ENCODE measurements at places on chromosomes 2 and 18.
A peak's percentile ranks its signal among the peaks of the same experiment; 100 is the strongest.

- no peak for DNase-seq
These were observed 797.0 kb downstream of the METTL4 start for GRCh38 chr18:1774261-1774660.

- DNase-seq = no peak
These were observed 18.5 kb upstream of the SEMA4C start for GRCh38 chr2:96888072-96889011.

DNA sequence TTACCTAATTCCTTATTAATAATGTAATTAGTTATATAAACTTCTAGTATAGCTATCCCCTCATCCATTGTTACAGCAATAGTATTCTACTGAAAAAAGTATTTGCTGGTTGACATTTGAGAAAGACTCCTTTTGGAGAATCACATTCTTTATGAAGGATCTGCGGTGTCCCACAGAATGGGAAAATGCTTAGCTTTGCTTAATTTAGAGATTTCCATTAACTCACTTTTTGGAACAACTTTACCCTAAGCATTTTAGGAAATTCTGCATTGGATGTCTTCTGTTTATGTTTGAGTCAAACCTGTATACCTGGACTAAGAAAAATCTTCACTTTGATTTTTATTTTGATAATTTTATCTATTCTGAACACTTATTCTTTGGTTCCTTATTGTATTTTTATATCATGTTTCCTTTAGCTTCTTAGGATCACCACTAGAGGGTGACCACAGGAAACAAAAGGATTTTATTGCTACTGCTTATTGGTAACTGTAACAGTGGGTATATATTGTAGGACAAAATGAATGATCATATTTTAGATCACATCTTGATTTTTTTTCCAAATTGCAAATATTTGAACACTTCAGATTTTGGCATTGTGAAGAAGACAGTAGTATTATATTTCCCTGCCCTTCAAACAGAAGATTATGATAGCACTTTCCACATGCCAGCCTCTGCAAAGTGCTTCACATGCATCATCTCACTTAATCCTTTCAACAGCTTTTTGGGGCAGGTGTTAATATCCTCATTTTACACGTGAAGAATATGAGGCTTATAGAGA is 79.6 kb downstream of the MIB1 start:
- no peak for DNase-seq

DNA sequence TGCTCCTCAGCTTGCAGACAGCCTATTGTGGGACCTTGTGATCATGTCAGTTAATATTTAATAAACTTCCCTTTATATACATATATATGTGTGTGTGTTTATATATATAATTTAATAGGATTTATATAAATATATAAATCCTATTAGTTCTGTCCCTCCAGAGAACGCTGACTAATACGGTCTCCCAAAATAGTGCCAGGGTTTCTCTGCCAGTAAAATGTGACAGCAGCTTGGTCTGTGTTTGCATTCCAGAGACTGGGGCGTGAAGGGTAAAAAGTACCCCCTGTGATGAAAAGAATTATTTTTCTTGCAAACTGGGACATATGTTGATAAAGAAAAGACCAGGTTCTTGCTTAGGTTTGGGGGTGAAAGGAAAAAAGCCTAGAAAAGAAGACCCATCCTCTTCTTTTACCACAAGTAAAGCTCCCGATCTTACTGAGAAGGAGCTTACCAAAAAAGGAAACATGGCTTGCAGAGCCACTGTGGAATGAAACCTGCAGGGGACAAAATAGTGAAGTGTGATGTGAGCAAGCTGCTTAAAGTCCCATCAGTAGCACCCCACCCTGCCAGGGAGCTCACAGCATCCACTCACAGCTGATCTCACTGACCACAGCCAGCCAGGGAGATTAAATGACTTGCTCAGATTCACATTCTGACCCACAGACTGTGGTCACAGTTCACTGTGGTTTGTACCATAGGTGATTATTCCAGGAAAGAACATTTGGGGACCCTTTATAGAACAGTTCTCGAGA is 110.9 kb upstream of the RMP24 start:
- no peak for DNase-seq

DNA sequence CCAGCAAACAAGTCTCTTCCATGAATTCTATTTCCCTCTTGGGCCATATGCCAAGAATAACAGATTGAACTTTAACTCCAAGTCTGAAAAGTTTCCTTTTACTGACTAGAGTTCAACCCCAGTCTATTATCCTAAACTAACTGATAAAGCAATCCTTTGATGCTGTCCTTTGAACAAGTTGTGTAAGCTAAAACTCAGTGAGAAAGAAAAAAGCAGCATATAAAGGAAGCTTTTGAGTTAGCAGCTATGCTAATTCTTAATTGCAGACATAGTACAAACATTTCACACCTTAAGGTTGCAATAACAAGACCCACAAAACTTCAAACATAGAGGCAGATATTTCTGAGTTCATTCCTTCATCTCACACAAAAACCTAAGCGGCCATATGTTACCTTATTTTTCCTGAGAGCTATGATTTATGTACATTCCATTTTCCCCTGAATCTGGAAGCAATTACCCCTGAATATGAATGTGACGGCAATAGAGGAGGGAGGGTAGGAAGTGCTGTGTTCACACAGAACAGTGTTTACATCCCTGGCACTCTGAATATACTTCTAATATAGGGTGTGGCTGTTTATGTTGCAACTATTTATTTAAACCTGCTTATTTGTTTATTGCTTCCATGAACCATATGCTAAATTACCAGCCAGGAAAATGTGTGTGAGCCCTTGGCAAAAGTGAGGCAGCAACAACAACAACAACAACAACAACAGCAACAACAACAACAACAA is 180.6 kb downstream of the IRS1 start:
- no peak for DNase-seq

- DNase-seq = no peak
These were observed 159.7 kb downstream of the SMAD7 start for GRCh38 chr18:48790869-48791635.

GRCh38 chr2:64137996-64138395 is 6.2 kb downstream of the PELI1 start:
- DNase-seq = no peak

DNA sequence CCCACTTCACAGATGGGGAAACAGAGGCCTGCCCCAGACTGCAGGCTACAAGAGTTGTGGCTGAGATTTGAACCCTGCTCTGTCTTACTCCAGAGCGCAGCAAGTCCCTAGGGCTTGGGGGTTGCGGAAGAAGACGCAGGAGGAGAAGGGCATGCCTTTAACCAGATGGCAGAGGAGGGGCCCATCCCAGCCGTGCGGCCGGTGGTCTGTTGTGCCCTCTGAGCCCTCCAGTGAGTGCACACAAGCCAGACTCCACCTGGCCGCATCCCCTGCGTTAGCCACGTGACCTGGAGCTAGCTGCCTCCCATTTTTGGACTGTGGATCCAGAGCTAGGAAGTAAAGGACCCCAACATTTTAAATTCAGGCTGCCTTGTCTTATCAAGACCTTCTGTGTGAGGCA is 2.8 kb downstream of the KCNIP3 start:
- no peak for DNase-seq

DNA sequence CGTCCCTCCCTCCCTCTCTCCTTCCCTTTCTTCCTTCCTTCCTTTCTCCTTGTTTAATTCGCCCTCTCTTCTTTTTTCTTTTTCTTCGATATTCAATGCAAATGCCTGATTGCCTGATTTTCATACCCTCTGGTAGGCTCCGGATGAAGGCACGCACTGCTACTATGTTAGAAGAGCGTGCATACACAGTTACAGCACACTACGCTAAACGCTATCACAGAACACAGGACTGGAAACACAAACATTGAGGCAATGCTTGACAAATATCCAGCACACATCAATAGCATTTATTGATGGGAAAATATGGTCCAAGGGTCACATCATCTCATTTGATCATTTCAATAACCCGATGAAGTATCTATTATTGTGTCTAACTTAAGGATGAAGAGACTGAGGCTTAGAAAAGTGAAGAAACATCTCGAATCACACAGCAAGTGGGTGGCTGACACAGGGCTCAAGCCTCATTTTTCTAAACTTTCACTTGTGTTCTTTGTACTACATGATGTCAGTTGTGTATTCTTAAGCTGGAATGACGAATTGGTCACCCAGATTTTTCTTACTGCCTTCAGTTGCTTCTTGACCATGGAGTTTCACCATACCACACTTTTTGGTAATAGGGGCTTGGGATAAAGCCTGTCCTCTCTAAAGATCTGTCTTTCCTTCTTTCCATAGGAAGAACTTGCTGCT is 101.8 kb downstream of the TRIB2 start:
- DNase-seq = no peak

DNA sequence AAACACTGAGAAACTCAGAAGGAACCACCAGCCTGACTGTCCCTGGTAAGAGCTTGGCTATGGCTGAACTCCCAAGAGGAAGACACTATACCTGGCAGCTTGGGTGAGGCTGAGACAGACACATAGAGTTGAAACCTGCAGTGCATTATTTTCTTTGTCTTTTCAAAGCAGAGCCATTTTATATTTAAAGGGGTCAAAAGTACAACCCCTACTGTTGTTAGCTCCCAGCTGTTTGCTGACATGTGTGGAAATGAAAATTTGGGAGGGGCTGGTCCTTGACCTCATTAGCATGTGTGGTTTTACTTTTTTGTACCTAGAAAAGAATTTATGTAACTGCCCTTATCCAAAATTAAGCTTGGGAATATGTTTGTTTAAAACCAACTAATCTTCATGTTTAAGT is 309.0 kb downstream of the RPRM start:
- DNase-seq = no peak

GRCh38 chr18:38750751-38751150 is 1185.2 kb upstream of the CELF4 start:
- DNase-seq = no peak

GRCh38 chr18:56470406-56471351 is 167.7 kb downstream of the TXNL1 start:
- no peak for DNase-seq

DNA sequence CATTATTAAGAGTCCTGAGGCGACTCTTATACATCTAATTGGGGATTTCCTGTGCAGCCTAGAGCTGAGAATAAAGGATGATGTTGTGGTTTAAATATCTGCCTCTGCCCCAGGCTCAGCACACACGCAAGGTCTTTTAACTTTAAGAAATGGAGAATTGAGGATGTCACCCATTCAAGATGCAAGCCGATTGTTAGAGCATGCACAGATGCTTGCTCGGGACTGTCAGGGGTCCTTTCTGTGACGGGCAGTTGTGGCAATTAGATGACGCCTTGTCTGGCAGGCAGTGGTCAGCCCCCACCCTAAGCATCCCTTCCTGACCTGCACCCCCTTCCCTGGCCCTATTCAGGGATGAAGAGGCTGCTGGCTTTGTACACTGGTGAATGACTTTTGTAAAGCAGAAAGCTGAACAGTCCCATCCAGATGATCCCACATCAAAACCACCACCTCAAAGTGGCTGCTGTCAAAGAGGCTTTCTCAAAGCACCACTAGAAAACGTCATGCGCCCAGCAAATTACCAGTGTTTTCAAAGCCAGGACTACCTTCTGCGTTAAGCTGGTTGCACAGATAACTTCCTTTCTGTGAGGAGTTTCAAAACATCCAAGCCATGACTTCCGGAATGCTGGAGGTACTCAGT is 23.7 kb downstream of the FAM178B start:
- DNase-seq = peak; percentile 52

- no peak for DNase-seq
These were observed 109.8 kb upstream of the SIX2 start for GRCh38 chr2:45119038-45119437.

- no peak for DNase-seq
These were observed 107.5 kb downstream of the DTNA start for GRCh38 chr18:34817636-34818035.

DNA sequence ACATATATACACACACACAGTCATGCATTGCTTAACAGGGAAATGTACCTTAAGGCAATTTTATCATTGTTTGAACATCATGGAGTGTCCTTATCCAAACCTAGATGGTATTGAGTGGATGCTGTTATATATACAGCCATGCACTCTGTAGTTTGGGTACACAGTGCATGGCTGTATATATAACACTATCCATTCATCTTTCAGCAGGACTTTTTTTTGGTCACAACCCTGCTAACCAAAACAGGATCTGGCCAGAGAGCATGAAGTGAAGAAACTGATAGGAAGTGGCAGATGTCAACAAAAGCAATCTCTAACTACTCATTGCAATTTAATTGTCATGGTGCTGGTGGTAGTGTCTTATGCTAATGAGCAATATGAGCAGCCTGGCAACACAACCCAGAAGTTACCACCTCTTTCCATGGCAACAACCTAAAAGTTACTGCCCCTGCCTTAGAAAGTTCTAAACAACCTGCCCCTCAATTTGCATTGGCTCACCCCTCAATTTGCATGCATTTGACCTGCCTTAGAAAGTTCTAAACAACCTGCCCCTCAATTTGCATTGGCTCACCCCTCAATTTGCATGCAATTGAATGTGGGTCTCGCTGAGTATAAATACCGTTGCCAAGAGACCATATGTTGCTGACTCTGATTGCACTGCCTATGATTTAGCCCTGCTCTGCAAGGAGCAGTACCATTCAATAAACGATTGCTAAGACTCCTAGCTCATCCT is 434.9 kb downstream of the DSEL start:
- no peak for DNase-seq

DNA sequence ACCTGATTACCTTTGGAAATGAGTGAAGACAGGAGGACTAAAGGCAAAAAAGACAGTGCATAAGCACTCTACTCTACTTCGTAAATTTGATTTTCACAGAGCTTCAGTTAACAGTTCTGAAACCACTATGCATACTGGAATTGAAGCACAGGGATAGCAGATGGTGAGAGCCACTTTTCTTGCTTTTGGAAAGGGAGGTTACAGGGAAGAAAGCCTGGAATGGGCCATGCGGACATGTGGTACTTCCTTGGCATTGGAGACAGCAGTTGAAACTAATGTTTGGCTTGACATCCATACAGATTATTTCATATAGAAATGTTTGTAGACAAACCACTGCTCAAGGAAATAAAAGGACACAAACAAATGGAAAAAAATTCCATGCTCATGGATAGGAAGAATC is 585.6 kb upstream of the RAB6C start:
- DNase-seq = no peak

DNA sequence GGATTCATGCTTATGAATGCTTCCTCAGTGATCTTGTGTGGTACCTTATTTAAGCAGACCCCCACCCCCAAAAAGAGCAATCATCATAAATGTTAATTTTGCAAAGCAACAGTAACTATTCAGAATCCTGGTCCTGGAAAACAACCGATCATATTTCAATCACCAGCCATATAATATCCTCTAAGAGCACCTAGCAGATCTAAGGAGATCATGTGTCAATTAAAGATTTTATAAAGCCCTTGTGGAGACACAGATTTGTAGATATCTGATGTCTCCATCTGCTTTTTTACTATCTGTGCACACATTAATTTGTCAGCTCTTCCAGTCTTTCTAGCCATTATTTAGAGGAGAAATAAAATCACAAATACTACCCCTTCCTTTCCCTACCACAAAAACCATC is 423.7 kb downstream of the TGIF1 start:
- DNase-seq = no peak

DNA sequence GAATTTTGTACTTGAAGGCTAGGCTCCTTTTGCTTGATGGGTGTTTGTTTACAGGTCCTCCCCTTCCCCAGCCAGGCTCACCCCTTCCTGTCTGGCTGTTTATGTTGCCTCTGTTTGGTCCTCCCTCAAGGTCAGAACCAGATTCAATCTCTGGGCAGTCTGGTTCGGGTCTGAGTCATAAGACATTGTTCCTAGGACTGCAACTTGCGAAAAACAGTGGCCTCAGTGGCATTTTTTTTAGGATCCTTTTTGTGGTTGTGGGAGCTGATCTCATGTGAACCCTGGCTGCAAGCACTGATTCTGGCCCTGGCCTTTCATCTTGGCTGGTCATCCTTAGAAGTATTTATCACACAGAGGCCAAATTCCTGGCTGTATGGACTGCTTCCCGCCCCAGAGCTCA is 370.4 kb downstream of the CLIP4 start:
- no peak for DNase-seq

Data from stimulated activated CD8-positive, alpha-beta memory T cell treated with anti-CD3 and anti-CD28 coated beads, Interleukin-7, amount 100 ng/mL, for 1 hour (primary cell).